Stimulated activated CD4-positive, alpha-beta T cell treated with anti-CD3 and anti-CD28 coated beads, Interleukin-15, amount 100 ng/mL, for 1 hour (primary cell): ENCODE measurements at places on chromosomes 7 and 10.

- DNase-seq = no peak
Observed at GRCh38 chr7:77222065-77222464, 22.4 kb upstream of the FGL2 start.

DNA sequence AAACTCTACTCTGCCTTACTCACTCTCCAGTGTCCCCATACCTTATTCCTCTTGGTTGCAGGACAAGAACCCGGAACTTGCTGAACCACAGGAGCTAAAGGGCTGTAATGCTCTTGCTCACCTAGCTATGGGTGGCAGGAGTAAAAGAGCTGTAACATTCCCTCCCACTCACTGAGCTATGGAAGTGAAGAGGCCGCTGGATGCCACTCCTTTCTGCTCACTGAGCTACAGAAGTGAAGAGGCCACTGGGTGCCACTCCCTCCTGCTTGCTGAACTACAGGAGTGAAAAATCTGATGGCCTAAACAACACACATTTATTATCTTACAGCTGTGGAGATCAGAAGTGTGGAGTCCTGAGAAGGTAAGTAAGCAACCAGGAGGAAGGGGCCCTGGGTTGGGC, 17.5 kb downstream of the MRPS24 start:
- DNase-seq = no peak

DNA sequence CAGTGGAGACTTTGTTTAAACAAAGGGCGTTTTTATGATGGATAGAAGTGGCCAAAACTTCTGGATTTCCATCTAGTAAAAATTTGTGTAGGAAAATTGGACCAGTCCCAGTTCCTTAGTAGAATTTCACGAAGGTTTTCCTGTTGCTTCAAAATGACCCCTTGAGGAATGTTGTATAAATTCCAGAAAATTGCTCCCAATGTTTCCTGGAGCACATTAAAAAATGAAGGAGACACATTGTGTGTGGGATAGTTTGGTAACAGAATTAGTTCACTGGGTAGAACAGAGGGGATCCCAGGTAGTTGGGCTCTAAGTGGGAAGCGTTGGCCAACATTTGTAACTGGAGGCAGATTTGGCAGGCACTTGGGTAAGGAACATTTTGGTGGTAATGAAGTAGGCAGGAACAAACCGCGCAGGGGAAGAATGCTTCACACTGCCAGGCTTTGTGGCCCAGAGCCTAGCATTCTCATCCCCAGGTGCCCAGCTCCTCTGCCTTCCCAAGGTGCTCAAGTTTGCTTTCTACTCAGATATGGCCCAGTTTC, 758.6 kb downstream of the AUTS2 start:
- no peak for DNase-seq

DNA sequence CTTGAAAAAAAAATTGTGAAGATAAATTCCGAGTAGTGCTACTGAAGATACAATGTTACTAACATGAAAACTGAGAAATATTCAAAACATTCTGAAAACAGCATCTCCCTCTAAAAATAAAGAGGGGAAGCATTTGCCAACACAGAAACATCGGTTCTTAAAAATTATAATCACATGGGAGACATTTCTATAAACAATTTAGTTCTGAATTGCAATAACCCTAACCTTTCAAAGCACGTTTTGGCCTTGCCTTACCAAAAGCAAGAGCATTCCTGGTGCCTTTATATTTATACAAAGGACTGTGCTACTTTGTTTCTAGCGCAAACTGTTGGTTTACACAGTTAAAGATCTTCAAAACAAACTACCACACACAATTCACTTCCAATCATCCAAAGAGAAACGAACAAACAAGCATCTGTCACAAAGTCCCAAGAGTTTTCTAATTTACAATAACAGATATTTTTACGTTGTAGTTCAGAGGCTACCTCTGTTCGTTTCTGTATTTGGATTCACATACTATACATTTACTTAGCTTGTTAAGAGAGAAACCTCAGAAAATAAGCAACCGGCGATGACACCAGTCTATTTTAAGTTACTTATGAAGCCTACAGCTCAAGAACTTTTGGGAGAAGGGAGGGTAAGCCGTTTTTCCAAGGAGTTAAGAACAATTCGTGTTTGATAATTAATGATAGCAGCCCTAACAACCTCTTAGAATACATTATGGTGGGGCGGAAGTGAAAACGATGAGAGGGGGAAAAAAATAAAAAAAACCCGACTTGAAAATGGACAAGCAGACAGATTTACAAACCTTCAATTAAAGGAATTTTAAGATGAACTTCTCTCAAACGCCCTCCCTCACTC, 1.3 kb downstream of the ABI1 start:
- DNase-seq = no peak

GRCh38 chr7:140631021-140631420, 9.6 kb downstream of the DENND2A start:
- DNase-seq = no peak

DNA sequence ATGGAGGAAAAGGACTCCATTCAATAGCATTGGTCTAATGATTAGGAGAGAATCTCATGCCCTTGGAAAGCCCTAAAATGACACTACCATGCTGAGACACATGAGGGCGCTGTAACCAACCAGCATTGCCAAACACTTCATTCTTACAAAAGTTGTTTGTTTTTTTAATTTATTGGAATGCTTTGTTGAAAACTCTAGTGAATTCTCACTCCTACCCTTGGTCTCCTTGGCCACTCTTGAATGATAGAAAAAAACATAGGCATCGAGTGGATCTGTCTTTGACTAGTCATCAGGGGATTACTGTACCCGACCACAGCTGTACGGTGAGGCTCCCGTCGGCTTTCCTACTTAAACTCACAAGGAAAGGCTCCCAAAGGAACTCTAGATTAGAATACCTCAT, 29.3 kb upstream of the ADD3 start:
- peak; percentile 30 for DNase-seq
